ENCODE measurements at places on chromosomes 3 and 15.

DNA sequence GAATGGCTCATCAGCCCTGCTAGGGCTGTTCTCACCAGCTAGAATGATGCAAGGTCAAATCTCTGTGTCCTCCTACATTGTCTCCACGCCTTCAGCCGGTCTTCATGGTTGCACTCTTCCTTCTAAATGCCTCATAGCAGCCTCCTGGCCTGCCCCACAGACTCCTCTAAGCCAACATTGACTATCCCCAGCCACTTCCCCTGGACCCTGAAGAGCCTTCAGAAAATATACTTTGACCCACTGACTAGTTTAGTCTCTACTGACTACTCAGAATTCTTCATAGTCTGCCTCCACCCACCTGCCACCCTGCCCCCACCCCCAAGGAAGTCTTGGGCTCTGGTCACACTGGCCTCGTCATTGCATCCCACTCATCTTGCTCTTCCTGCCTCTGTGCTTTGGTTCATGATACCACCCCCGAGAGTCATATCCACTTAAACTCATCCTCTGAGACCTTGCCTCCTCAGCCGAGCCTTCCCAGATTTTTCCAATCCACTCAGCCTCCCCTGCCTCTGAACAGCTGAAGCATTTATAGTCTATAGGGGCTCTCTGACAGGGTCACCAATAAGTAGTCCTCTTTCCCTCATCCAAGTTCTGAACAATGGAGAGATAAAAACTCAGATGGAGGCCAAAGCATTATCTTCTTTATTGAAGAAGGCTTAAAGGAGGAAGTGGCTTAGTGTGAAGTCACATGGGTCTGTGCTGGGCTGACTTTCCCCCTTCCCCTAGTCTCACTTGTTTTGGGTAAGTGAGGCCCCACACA lies 9.5 kb upstream of the DOCK3 start:
- DNase-seq: no peak

- no peak for DNase-seq
These were observed 4.2 kb downstream of the SORD start for GRCh38 chr15:45027220-45027619.

GRCh38 chr3:185677146-185677829 lies 91.2 kb downstream of the SENP2 start:
- DNase-seq: peak; percentile 71

- no peak for DNase-seq
These were observed 1.2 kb downstream of the CRABP1 start for GRCh38 chr15:78341057-78341987.

- DNase-seq: peak; percentile 92
These were observed 23.8 kb upstream of the ANXA2 start for GRCh38 chr15:60421544-60421943.

GRCh38 chr3:46564190-46565021 lies 1.7 kb downstream of the LRRC2 start:
- DNase-seq: no peak

DNA sequence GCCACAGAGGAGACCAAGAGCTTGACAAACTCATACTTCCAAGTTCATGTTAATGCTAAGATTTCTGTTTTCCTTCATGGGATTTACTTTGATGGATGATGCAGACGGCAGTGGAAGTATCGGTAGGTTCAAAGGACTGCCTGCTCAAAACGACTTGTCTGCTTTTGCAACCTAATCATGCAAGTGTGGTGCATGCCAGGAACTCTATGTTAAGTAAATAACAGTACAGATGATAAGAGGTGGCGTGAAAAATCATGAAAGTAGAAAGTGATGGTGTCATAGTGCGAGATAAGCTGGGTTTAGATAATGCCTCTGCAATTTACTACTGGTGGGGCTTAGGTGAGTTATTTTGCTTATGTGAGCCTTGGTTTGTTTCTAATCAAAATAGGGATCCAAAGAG lies 14.7 kb upstream of the LMCD1 start:
- no peak for DNase-seq

- DNase-seq: no peak
These were observed 87.8 kb downstream of the C3orf85 start for GRCh38 chr3:109224333-109224732.

DNA sequence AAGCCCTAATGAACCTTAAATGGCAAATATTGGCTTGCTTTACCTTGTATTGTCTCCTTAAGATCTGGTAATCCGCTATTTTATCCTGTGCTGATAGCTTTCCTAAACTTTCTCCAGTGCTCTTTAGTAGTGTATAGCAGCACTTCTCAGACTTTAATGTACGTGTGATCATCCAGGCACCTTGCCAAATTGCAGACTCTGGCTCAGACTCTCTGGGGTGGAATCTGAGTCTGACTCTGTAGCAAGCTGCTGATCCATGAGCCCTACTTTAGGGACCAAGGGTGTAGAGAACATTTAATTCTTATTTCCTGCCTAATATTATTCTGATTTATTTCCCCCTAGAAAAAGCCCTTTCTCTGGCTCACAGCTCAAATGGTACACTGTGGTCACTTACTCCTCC lies 518.8 kb upstream of the ZNF385D start:
- peak; percentile 52 for DNase-seq

DNA sequence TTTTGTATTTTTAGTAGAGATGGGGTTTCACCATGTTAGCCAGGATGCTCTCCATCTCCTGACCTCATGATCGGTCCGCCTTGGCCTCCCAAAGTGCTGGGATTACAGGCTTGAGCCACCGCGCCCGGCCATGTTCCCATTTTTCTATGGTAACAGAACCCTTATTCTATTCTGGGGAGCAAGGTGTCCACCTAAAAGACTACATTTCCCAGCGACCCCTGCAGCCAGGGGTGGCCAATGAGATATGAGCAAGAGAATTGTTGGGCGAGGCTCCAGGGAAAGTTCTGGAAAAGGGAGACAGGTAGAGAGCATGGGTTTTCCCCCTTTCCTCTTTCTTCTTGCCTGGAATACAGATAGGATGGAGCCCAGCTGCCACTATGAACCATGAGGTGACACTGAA lies 96.9 kb downstream of the LINGO1 start:
- DNase-seq: no peak

DNA sequence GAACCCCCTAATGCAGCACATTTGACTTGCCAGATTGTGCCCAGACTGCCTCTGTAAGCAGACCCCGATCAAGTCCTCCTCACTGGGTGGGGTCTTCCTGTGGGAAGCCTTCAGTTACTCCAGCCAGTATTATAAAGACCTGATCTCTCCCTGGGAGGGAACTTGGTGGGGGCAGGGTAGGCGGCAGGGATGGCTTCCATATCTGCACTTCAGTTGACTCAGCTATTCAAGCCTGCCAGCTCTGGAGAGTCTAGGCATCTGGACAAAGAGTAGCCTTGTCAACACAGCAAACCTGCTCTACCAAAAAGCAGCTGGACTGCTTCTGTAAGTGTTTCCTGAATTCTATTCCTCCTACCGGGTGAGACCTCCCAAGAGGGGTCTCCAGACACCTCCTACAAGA lies 21.0 kb upstream of the SLC25A38 start:
- no peak for DNase-seq

DNA sequence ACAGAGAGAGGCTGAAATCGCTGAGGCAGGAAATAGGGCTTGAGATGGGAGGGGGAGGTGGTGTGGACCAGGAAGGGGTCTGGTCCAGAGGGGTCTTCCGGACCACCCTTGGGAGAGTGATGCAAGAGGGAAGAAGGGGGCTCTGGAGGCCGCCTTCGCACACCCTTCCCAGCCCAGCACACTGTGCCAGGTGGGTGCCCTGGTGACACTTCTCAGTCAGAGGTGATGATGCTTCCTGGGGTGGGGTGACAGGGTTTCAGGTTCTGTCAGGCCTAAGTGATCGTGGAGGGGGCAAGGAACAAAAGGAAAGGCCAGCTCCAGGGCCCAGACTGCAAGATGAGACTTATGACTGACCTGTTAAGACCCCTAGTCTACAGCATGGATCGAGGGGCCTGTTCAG lies 12.7 kb downstream of the SEMA3G start:
- no peak for DNase-seq

DNA sequence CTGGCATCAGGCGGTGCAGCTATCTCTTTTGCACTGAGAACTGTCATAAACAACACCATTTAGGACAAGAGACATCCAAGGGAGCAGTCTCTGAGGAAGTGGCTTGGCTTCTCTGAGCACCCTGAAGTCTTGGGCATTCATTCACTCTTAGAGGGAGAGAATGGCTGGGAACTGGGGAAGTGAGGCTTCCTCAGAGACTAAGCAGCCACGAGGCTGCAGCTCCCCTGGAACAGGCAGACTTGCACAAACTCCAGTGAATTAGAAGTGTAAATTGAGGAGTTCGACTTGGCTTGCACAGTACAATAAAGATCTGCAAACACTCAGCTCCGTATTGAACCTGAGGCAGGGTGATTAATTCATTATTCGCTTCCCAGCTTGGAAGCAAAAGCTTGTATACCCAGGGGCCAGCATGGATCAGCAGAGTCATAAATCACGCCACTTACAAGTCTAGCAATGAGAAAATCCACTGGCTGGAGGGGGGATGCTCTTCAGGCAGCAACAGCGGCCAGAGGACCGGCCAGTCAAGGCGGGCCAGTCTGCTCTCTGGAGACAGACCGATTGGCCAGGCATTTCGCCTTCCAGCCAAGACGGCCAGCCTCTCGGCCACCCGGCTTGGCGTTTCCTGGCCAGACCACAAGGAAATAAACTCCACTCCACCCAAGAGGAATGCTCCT lies 118.8 kb upstream of the ADPGK start:
- DNase-seq: peak; percentile 80

- DNase-seq: no peak
These were observed 35.6 kb downstream of the SMAD3 start for GRCh38 chr15:67100801-67101581.

GRCh38 chr3:153073636-153074035 lies 88.4 kb upstream of the RAP2B start:
- DNase-seq: no peak

- peak; percentile 40 for DNase-seq
These were observed 99.2 kb downstream of the AGBL1 start for GRCh38 chr15:86178845-86179244.

- DNase-seq: peak; percentile 60
These were observed 46.8 kb downstream of the DNAJC13 start for GRCh38 chr3:132464066-132464465.

DNA sequence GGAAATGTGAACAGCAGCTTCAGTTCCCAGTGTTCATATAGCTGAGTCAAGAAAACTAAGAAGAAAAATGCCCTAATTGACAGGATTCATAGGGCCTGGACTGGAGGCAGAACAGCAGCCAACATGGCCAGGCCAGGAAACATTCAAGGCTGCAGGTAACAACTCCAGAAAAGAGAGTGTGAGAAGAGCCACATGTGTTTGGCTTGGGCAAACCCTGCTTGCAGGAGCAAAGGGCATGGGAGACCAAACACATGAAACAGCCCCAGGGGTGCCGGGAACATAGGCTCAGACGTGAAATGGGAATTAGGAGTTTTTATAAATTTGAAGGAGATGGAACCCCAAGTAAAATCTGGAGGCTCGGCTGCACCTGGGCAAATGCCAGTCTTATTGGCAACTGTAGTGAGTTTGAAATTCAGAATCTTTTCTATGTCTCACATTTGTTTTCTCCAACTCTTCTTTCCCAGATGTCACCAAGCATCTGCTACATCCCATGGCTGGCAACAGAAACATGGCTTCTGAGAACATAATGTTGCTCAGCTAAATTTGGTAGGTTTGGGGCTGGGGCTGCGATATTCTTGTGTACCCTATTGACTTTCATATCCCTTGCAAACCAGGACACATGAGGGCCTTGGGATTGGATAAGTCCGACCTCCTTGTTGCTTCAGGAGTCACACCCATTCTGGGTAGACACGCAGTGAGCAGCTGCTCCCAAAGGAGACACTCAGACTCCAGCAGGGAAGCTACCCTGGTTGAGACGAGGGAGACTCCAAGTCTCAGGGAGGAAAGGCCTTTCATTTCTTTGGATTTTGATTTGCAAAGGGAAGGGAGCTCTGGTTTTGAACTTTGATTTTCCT lies 98.9 kb upstream of the CLSTN2 start:
- no peak for DNase-seq

DNA sequence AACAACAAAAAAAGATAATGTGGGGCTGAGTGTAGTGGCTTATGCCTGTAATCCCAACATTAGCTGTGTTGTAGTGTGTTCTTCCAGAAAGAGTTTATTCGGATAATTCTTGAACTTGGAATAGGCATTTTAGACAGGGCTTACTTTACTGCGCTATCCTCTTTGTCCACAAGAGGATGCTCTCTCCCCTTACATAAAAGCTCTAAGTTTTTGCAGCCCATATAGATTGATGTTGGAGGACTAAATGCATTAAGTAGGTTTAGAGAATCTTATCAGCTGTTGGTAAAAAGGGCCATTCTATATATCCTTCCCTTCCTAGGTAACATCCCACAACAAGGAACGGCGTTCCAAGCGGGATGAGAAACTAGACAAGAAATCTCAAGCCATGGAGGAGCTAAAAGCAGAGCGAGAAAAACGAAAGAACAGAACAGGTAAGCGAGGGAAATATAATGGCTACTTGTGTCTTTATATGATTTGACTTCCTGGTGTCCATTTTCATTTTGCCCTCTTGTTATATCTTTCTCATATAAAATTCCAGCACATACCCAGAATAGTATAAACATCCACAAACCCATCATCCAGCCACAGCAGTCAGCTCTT lies 27.8 kb upstream of the ITPKA start:
- DNase-seq: peak; percentile 54

- DNase-seq: peak; percentile 57
These were observed 7.5 kb downstream of the CSNK1G1 start for GRCh38 chr15:64348455-64348854.
